ENCODE measurements at places on chromosomes 3 and 15.

DNA sequence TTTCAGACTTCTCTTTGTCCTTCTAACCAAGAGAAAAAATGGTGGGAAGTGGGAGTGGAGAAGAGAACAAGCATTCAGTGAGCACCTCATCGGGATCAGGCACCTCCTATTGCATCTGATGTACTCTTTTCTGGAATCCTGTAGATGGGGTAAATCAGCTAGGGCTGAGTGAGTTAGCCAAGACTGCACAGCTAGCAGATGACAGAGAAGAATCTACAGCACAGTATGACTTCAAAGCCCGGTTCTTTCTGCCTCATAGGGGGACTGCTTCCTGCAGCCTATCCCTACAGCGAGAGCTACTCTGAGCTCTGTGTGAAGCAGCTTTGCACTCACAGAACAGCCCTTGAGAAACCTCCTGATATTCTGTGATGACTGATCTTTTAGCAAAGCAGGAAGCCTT, 275.2 kb upstream of the MEIS2 start:
- DNase-seq = no peak

DNA sequence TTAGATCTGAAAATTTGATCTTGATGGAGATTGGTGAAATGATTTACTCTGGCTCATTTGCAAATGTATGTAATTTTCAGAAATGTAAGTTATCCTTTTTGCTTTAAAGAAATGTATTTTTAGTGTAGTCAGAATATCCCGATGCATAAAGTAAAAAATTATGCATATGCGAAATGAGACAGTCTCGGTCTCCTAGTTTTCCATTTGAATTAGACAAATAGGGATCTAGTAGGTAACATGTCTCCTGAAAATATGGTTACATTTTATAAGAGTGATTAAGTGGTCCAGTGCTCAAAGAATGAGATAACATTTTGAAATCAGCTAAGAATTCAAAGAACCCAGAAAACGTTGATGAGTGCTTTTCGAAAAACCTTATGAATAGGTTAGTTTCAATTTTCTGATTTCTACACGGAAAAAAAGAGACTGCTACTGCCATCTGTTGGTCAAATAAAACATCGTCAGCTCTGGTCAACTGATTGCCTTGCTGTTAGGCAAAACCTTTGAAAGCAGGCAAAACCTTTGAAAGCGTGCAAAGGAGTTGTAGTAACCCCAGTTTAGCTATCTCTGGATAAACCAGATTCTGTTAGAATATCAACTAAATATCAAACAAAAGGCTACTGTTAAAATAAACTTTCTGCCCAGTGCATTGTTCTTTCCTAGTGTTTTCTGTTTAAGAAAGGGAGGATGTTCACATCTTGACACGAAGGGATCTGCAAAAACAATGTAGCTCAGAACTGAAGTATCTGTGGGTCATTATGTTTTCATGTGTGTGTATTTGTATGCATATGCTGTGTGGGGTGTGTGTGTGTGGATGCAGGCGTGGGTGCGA, 59.3 kb upstream of the CHMP2B start:
- DNase-seq = no peak

GRCh38 chr3:140206196-140207040, 271.4 kb downstream of the CLSTN2 start:
- DNase-seq = no peak

- no peak for DNase-seq
These were observed 28.6 kb upstream of the ITPKA start for GRCh38 chr15:41464889-41465580.

DNA sequence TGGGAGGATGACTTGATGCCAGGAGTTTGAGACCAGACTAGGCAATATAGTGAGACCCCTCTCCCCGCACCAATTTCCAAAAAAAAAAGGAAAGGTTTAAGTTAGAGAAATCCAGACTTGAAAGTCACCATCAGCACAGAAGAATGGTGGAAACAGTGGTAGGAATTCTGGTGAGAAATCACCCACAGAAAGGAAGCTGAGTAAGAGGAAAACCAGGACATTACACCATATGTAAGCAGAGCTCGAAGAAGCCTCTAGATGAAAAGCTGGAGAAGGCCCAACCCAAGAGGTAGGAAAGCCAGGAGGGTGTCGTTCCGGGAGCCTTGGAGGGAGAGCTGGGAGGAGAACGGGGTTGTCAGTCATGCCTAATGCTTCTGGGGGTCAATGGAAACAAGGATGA, 40.5 kb downstream of the RASGRP1 start:
- DNase-seq = no peak
